Naive thymus-derived CD8-positive, alpha-beta T cell (primary cell): ENCODE measurements at places on chromosomes 13 and 19.

- DNase-seq, result no peak
Measured at GRCh38 chr13:31904941-31905824, 126.4 kb upstream of the FRY start.

- no peak for DNase-seq
Measured at GRCh38 chr19:24029941-24030636, 56.9 kb upstream of the ZNF254 start.

DNA sequence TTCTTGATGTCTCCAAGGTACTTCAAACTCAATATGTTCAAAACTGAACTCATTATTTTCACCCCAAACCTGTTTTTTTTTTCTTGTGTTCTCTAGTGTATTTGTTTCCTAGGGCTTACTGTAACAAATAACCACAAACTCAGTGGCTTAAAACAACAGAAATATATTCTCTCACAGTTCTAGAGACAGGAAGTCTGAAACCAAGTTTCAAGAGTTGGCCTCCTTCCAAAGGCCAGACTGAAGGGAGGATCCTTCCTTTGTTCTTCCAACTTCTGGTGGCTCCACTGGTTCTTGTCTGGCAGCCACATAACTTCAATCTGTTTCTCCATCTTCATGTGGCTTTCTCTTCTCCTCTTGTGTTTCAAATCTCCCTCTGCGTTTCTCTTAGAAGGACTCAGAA lies 62.0 kb upstream of the PDCD5 start:
- DNase-seq, result peak; percentile 32

- peak; percentile 79 for DNase-seq
Measured at GRCh38 chr19:11963566-11964355, 1.1 kb upstream of the ZNF763 start.

- DNase-seq, result no peak
Measured at GRCh38 chr19:5394551-5395505, 54.2 kb upstream of the PTPRS start.

GRCh38 chr13:104900191-104900817 lies 1635.2 kb downstream of the EFNB2 start:
- DNase-seq, result no peak

DNA sequence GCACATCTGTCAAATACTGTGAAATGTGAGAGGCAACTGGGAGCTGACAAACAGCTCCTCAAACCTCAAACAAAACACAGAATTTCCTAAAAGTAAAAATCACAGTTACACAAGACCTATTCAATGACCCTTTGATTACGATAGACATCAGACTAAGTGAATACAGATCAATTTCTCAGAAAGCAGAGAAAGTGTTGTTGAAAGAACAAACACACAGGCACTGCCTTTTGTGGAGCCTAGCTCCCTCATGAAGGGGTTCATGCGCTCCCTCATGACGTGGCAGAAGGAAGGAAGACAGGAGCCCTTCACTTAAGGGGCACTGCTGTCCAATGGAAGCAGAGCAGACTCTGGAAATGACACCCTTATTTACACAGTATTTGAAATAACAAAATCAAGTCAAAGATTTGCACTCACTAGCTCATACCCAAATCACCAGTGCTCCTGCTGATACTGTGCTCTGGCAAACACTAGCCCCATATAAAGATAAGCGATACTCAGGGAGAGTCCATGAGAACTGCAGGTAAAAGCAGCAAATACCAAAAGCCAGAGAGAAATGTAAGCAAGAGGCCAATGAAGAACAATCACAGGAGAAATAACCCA lies 144.9 kb downstream of the KLF12 start:
- no peak for DNase-seq

- peak; percentile 80 for DNase-seq
Measured at GRCh38 chr19:15551293-15552004, 43.1 kb downstream of the CYP4F22 start.

GRCh38 chr19:38030686-38031422 lies 123.8 kb downstream of the SIPA1L3 start:
- DNase-seq, result no peak

- DNase-seq, result peak; percentile 19
Measured at GRCh38 chr13:75635828-75636435, at the start of gene LMO7. Gene LMO7, plus strand, starts transcription at chr13:75636330. Its CDS starts 328 bp downstream, at chr13:75636658.

DNA sequence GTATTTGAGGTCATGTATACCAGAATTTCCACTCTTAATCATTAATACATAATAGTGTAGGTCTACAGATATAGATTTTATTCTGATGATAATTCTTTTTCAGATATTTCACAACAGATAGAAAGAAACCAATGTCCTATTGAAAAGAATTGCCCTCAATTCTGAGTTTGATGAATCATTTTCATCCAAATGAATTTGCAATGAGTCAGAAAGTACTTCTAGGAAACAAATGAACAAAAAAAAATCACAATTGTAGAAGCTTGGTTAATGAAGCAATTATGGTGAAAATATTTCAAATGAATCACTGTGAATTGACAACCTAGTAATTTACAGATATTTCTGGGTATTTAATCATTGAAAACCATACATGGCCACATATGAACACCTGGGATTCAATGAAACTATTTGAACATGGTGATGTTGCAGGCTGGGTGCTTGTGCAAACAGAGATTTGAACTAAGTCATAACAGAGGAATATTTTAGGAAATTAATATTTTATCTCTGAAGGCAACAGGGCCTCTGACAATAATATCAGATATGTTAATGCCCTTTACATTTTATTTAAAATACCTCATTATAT lies 360.9 kb downstream of the SLITRK5 start:
- DNase-seq, result no peak

GRCh38 chr13:78674638-78675037 lies 15.7 kb upstream of the OBI1 start:
- no peak for DNase-seq

DNA sequence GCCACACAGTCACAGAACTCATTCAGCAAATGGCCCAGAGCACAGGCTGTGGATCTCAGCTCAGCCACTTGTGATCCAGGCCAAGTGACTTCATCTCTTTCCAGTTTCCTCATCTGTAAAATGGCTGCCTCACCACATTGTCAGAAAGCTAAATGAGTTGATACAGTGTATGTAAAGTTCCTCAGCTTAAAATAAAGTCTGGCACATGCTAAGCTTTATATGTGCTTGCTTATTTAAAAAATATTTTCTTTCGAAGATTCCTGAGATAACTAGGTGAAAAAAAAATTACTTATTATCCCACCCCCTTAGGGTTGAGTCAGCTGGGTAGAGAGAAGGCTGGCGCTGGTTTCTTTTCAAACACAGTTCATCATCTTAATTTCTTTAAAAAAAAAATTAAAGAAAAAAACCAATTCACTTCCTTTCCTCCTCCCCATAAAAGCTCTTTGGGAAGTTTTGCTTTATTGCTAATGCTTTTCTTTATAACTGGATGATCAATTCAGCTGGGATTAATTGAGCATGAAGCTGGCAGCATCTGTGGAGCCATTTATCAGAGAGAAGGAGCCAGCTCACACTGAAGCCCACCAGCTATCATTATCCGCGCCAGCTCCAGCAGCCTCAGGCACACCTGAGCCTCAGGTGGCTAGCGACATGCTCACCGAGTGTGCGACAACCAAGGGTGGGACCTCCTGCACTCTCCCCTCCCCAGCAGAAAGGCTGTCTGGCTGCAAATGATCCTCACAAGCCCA lies 354.9 kb downstream of the FOXO1 start:
- DNase-seq, result no peak

- no peak for DNase-seq
Measured at GRCh38 chr13:100534147-100534843, 54.3 kb downstream of the GGACT start.

GRCh38 chr13:99304541-99304940 lies 2.7 kb downstream of the GPR183 start:
- DNase-seq, result no peak

DNA sequence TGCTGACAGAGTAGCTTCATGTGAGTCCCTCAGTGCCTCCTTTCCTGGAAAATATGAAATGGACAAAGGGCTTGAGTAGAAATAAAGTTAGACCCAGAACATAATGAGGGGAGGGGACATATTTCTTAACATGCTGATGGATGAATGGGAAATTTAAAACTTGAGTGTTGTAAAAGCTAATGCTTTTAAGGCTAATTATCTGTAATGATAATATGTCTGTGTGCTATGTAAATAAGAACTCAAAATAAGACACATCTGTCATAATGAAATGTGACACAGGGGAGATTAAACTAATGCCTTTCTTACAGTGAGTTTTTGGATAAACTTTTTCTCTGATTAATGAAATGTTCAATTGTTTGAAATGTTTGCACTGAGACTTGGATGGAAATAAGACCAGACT lies 65.8 kb upstream of the RFXAP start:
- DNase-seq, result no peak

DNA sequence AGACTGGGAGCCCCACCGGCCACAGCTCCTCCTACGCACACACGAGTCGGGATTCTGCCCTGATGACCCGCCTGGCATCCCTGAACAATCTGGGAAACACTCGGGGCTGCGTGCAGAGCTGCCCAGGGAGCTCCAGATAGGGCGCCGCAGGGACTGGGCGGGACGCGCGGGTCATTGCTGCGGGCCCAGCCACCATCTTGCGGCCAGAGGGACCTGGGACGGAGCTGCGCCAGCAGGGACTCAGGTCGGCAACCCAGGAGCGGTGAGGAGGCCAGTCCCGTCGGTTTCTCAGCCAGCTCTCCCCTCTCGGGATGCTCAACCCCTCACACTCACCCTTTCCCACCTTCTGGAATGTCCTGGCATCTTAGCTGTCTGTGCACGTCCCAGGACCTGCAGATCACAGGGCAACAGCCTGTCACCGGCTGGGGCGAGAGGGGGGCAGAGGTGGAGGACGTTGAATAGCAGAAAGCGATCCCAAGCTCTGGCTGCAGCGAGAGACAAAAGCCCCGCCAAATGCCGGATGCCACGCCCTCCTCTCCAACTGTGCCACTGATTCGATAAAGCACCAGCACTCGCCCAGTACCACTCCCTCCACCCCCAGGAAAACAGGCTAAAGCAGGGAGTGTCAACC lies 20.4 kb upstream of the ZNF91 start:
- peak; percentile 10 for DNase-seq

GRCh38 chr19:35673121-35673804 lies 6.9 kb downstream of the UPK1A start:
- peak; percentile 14 for DNase-seq

DNA sequence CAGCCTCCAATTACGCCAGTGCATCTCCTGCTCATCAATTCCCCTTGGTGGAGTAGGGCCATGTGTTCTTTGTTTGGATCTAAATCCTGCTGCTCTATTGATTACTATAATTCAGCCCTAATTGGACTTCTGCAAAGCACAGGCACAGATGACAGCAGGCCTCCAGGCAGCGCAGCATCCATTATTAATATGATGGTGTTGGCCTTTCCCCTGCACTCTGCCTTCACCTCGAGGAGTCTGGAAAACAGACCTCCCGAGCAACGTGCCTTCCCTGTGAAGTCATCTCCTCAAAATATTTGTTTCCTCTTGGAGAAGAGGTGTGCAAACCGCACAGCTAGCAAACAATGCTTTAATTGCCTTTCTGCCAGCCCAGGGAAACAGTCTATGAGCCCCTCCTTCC lies 92.5 kb downstream of the UQCRFS1 start:
- no peak for DNase-seq
